NCI-H2171 (cell line): ENCODE measurements at places on chromosomes 12 and 14.
A peak's percentile ranks its signal among the peaks of the same experiment; 100 is the strongest.

- DNase-seq: no peak
Measured at GRCh38 chr12:29245246-29245645, 96.2 kb downstream of the FAR2 start.

- DNase-seq: no peak
Measured at GRCh38 chr12:126247936-126248335, 1182.7 kb downstream of the AACS start.

DNA sequence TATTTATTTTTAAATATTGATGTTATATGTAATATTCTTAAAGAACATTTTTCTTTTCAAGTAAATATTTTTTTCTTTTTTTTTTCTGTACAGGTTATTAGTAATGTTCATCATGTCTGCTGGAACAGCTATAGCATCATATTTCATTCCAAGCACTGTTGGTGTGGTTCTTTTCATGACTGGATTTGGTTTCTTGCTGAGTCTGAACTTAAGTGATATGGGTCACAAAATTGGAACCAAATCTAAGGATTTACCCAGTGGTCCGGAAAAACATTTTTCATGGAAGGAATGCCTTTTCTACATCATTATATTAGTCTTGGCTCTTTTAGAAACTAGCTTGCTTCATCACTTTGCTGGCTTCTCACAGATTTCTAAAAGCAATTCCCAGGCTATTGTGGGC, 23.2 kb downstream of the PCNX4 start:
- DNase-seq: no peak

DNA sequence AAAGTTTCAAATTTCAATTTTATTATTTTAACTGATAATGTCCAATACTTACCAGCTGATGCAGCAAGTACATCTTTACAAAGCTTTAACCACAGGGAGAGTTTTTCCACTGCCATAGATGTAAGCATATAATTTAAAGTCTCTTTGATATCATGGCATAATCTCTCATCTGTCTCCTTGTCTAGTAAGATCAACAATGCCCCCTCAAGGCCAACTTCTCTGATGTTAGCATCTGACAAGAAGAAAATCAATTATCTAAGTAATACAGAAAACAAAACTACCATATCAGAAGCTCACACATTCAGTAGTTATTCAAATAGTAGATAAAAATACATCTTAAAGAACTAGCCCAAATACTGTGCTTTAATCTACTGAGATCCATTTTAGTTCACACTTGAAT, 94.2 kb downstream of the HEATR5A start:
- no peak for DNase-seq

GRCh38 chr12:109203480-109203879, 87.1 kb downstream of the ACACB start:
- DNase-seq: no peak

DNA sequence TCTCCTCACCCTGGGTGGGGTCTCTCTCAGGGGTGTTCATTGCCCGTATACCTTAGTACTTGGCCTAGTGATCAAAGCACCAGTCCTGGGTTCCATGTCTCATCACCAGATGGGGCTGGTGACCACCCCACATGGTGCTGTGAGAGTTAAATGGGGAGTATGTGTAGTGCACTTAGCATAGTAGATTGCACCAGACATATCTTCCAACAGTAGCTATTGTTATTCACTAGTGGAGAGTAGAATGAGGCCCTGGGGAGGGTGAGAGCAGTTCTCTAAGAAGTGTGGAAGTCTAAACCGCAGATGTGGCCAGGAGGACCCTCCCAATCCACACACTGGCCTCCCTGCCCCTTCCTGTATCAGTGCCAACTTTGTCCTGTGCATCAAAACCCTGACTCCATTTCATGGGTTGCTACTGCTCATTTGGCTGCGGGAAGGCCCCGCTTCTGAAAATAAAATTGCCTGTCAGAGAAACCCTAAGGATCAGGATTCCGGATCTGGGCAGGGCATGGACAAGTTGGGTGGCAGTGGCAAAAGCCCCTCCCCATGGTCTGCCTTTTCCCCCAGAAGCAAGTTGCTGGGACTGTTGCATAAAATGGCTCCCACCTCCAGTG, 4.4 kb downstream of the CD9 start:
- no peak for DNase-seq

DNA sequence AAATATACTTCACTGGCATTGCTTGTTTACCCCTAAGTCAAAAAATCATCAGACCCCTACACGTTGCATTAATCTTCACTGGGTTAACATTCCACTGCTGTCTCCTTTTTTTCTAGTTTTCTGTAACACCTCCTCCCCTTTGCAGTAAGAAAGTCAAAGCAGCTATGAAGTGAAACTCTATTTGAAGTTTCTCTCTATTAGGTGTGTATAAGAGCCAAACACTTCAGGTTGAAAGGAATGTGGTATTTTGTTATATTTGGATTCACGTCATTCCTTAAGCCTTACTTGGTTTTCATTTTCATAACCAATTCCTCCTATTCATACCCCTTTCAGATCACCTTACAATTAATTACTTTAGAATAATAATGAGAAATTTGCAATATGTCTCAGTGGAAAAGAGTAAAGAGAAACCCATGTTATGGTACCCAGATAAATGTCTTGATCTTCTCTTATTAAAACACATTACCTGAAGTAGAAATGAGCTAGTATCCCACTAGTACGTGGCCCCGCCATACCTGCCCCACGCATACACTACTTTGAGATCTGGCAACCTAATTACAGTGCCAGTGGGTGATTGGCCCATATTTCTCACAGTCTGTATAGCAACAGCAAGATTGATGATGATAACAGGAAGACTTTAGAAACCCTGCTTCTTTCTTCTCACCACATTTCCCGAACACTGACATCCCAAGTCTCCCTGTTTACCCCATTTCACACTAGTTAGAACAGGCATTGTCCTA, 236.4 kb upstream of the RGS6 start:
- no peak for DNase-seq

DNA sequence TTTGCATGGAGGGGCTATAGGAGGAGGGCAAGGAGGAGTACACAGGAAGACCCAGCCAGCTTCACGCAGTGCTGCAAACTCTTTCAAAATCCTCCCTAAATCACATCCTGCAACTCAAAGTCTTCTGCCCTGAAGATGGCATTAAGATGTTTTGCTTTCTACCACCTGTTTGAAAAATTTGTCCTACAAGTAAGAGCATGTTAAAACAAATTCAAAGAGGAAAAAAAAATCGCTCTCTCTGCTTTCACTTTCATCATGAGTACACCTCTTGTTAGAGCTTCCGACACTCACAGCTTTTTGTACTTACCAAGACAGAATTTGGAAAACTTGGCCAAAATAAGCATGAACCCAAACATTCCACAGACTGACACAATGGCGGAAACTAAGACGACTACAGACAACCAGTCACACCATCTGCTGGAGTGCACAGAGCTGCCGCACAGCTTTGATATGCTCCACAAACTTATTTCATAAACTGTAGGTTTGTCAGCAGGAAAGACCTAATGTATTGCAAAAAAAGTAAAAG, 21.3 kb downstream of the GCH1 start:
- peak; percentile 16 for DNase-seq

GRCh38 chr12:113186033-113186365, 478 bp downstream of the RITA1 start:
- no peak for DNase-seq
